ENCODE measurements at places on chromosomes 3 and 15. TPM values are rescaled to one million over a fixed set of nuclear protein-coding genes. Genes with fewer than 3 reads are reported as not detected.

GPD1L gene
- total RNA-seq = 70.8 TPM

- H3K4me1 ChIP-seq = no peaks in the 10 kb centered on the region
- no peaks in the 10 kb centered on the region for H3K27me3 ChIP-seq
- no peaks in the 10 kb centered on the region for H3K36me3 ChIP-seq
- no peak overlapping the region for H3K4me3 ChIP-seq
Observed at GRCh38 chr15:81111510-81112470, 22.3 kb upstream of the CFAP161 start.

CKMT1A gene
- total RNA-seq = 4.6 TPM

GRCh38 chr15:97479957-97480356 lies 480.5 kb upstream of the ARRDC4 start:
- no peaks in the 10 kb centered on the region for H3K36me3 ChIP-seq
- no peaks in the 10 kb centered on the region for H3K27me3 ChIP-seq
- DNase-seq = no peak
- H3K27ac ChIP-seq = no peak overlapping the region
- no peak overlapping the region for H3K4me3 ChIP-seq

DNA sequence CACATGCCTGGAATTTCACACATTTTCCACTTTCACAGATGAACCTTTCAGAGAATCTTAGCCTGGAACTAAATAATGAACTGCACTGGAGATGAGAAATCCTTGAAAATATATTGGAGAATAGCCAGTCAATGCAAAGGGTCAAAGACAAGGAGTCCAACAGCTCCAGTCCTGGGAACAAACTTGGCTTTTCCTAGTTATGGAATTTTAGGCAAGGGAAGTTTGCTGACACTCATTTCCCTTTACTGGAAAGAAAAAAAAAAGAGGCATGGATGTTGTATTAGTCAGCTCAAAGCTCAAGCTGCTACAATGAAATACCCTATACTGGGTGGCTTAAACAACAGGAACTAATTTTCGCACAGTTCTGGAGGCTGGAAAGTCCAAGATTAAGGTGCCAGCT lies 690.8 kb upstream of the ARPP21 start:
- H3K36me3 ChIP-seq = no peaks in the 10 kb centered on the region
- no peak for DNase-seq
- H3K27me3 ChIP-seq = no peaks in the 10 kb centered on the region
- H3K4me3 ChIP-seq = no peak overlapping the region

RNF7 gene
- total RNA-seq = 68.5 TPM

WDR76 gene
- 4.9 TPM for total RNA-seq

- H3K4me1 ChIP-seq = no peaks in the 10 kb centered on the region
- no peak overlapping the region for H3K4me3 ChIP-seq
- no peaks in the 10 kb centered on the region for H3K36me3 ChIP-seq
- no peak overlapping the region for H3K27ac ChIP-seq
Observed at GRCh38 chr15:82117296-82117695, 71.5 kb upstream of the MEX3B start.

DNA sequence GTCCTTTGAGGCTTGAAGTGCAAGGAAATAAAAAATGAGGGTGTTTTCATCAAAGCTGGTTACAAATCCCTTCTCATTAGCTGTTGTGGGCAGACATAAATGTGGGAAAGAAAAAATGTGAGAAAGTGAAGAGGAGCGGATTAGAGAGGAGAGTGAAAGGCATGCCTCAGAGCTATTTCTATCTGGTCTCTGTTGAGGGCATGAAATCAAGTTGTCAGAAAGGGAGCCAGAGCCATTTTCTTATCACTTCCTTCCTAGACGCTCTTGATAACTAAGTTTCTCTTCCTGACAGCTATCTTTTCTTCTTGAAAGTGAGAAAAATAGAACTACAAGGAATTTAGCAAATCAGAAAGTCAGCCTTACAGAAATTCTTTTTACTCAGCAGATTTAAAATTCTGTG lies 20.8 kb upstream of the CAPN3 start:
- H3K36me3 ChIP-seq = no peaks in the 10 kb centered on the region
- H3K4me3 ChIP-seq = no peak overlapping the region
- no peak overlapping the region for H3K27ac ChIP-seq
- no peaks in the 10 kb centered on the region for H3K27me3 ChIP-seq
- H3K4me1 ChIP-seq = no peaks in the 10 kb centered on the region
- no peak for DNase-seq

DNA sequence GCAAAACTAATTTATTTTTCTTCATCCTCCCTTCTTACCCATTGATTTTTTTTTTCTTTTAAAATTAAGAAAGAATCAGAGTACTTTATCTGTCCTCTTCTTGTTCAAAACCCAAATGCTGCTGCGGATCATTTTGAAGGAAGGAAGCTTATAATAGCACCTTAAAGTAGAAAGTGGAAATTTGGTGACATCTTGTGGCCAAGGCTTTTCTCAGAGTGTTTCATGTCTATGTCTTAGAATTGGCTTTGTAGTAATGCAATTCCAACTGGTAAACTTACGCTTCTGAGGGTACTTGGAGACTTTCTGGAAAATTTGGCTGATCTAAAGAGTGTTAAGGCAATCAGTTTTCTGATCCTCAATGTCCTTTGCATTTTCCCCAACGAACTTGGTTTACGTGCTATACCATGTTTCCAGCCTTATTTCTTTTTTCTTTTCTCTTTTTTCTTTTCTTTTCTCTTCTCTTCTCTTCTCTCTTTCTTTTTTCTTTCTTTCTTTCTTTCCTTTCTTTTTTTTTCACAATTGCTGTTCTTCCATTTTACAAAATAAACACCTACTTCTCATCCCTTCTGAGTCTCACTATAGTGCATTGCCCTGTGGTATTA lies 30.7 kb downstream of the C3orf38 start:
- no peaks in the 10 kb centered on the region for H3K4me1 ChIP-seq
- no peak overlapping the region for H3K27ac ChIP-seq
- H3K4me3 ChIP-seq = no peak overlapping the region
- no peaks in the 10 kb centered on the region for H3K27me3 ChIP-seq
- DNase-seq = no peak
- H3K36me3 ChIP-seq = no peaks in the 10 kb centered on the region

GRCh38 chr3:149377408-149378364 lies at the start of gene TM4SF1:
TM4SF1 (minus strand) TSS chr3:149377649; CDS start chr3:149377547, 102 bp downstream.
- H3K4me1 ChIP-seq = peaks cover 5% of the 10 kb centered on the region
- DNase-seq = peak; percentile 78
- H3K4me3 ChIP-seq = peak within 1 kb of the TSS; percentile 31
- peak within 1 kb of the TSS; percentile 82 for H3K27ac ChIP-seq
- no peaks in the 10 kb centered on the region for H3K27me3 ChIP-seq

- no peak for DNase-seq
- H3K27ac ChIP-seq = no peak overlapping the region
- no peaks in the 10 kb centered on the region for H3K36me3 ChIP-seq
- H3K4me3 ChIP-seq = no peak overlapping the region
Observed at GRCh38 chr15:23877502-23878412, 190.7 kb upstream of the NDN start.

- H3K36me3 ChIP-seq = no peaks in the 10 kb centered on the region
- H3K4me1 ChIP-seq = no peaks in the 10 kb centered on the region
- H3K27ac ChIP-seq = no peak overlapping the region
- DNase-seq = no peak
Observed at GRCh38 chr3:176971613-176972174, 225.6 kb downstream of the TBL1XR1 start.

SSUH2 gene
- 0.27 TPM for total RNA-seq

- peaks cover 21% of the 10 kb centered on the region for H3K4me1 ChIP-seq
- H3K36me3 ChIP-seq = peaks cover 4% of the 10 kb centered on the region
- no peak for DNase-seq
- H3K4me3 ChIP-seq = no peak overlapping the region
Observed at GRCh38 chr15:101232677-101233076, 19.2 kb downstream of the CHSY1 start.

- peaks cover 2% of the 10 kb centered on the region for H3K27me3 ChIP-seq
- no peak overlapping the region for H3K27ac ChIP-seq
- H3K36me3 ChIP-seq = no peaks in the 10 kb centered on the region
- H3K4me3 ChIP-seq = no peak overlapping the region
- H3K4me1 ChIP-seq = no peaks in the 10 kb centered on the region
- DNase-seq = no peak
Observed at GRCh38 chr3:10632125-10632524, 126.7 kb upstream of the ATP2B2 start.

DNA sequence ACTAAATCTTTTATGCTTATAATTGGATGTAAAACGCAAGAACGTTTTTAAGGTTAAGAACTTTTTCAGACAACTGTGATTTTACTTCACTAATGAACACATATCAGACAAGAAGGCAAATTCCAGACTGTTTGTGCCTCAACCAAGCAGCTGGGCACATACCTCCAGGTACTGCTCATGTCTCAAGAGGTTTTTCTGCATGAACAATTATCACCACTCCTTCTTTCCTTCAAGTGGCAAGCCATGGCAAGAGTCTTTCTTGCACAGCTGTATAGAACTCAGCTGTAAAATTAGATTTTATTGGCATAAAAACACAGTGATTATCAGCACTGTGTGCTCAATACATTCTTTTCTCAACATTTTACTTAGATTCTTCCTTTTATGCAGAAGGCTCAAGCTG lies 64.3 kb downstream of the FNDC3B start:
- H3K4me3 ChIP-seq = no peak overlapping the region
- H3K27me3 ChIP-seq = no peaks in the 10 kb centered on the region
- H3K36me3 ChIP-seq = no peaks in the 10 kb centered on the region
- H3K4me1 ChIP-seq = peaks cover 6% of the 10 kb centered on the region
- H3K27ac ChIP-seq = no peak overlapping the region
- DNase-seq = no peak

ILDR1 gene
- total RNA-seq = 8.0 TPM

CYP11A1 gene
- 0.87 TPM for total RNA-seq

- DNase-seq = peak; percentile 38
- no peak overlapping the region for H3K4me3 ChIP-seq
- no peaks in the 10 kb centered on the region for H3K27me3 ChIP-seq
- no peaks in the 10 kb centered on the region for H3K4me1 ChIP-seq
- no peaks in the 10 kb centered on the region for H3K36me3 ChIP-seq
- H3K27ac ChIP-seq = no peak overlapping the region
Observed at GRCh38 chr3:149494022-149494758, 19.7 kb downstream of the TM4SF4 start.

DNASE1L3 gene
- total RNA-seq = 1.4 TPM

DNA sequence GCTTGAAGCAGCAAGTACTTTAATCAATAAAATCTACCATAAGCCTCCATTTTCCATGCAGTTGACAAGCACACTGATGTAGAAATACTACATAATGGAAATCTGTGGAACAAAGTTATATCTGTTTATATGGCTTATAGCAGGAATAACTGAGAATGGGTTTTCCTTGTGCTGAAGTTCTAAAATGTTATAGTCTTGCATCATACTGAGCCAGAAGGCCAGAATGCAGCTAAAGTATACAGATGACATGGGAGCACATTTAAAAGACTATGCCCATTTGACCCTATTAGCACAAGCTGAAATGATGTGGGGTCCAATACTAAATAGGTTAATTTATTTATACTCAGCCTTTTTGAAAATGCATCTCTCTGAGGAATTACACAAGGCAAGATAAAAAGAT lies 25.1 kb downstream of the SLC24A5 start:
- H3K27me3 ChIP-seq = no peaks in the 10 kb centered on the region
- DNase-seq = no peak
- no peaks in the 10 kb centered on the region for H3K4me1 ChIP-seq
- H3K4me3 ChIP-seq = no peak overlapping the region
- no peak overlapping the region for H3K27ac ChIP-seq
- no peaks in the 10 kb centered on the region for H3K36me3 ChIP-seq

DNA sequence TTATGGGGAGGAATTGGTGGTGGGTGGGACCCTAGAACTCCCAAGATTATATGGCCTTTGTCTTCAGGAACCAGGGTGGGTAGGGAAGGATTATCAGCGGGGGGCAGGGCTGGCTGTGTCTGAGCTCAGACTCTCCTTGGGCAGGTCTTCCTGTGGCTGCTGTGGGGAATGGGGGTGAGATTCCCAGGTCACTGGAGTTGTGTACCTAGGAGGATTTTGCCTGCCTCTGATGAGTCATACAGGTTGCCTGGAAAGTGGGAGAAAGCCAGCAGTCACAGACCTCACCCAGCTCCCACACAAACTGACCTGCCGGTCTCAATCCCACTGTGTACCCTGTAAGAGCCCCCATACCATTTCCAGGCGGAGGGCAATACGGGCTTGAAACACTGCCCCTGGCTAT lies 209.9 kb upstream of the CNTN3 start:
- DNase-seq = no peak
- no peak overlapping the region for H3K27ac ChIP-seq
- H3K4me1 ChIP-seq = no peaks in the 10 kb centered on the region
- H3K36me3 ChIP-seq = no peaks in the 10 kb centered on the region

SCN11A gene
- 0.09 TPM for total RNA-seq

MYRIP gene
- 4.8 TPM for total RNA-seq

DNA sequence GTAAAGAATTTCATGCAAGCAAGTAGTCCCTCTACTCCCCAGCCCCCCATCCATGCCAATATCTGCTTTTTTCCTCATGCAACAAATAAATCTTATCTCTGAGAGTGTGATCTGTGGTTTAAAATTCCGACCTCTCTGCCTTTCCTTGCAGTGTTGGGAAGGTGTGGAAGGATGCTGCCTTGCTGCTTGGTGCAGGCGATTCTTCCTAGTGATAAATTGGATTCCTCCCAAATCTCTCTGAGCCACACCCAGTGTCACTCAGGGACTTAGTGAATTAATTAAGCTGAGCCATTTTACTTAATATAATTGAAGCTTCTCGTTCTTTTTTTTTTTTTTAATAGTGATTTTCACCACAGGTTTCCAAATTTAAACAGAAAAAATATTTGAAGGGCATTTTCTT lies 3.4 kb downstream of the GAP43 start:
- no peaks in the 10 kb centered on the region for H3K27me3 ChIP-seq
- no peaks in the 10 kb centered on the region for H3K36me3 ChIP-seq
- DNase-seq = no peak
- H3K4me3 ChIP-seq = no peak overlapping the region
- no peaks in the 10 kb centered on the region for H3K4me1 ChIP-seq
- no peak overlapping the region for H3K27ac ChIP-seq

DNA sequence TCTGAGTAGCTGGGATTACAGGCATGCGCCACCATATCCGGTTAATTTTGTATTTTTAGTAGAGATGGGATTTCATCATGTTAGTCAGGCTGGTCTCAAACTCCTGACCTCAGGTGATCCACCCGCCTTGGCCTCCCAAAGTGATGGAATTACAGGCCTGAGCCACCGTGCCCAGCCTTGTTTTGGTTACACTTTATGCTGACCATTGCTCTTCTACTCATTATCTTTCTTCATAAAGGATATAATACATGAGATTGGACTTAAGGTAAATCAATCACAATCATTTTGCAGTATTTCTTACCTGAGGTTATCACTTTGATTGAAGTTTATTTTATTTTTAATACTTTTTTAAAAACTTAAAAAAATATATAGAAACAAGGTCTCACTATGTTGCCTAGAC lies 2.2 kb upstream of the LEO1 start:
- H3K27ac ChIP-seq = no peak overlapping the region
- H3K4me3 ChIP-seq = no peak overlapping the region
- DNase-seq = no peak
- H3K27me3 ChIP-seq = no peaks in the 10 kb centered on the region
- no peaks in the 10 kb centered on the region for H3K36me3 ChIP-seq
